ENCODE measurements at places on chromosomes 3 and 15.

- no peak for DNase-seq
Observed at GRCh38 chr3:98259707-98260106, 4.3 kb upstream of the OR5H6 start.

- DNase-seq: no peak
Observed at GRCh38 chr3:15654891-15655290, 53.3 kb downstream of the BTD start.

GRCh38 chr3:149424918-149425317 is 47.5 kb upstream of the TM4SF1 start:
- DNase-seq: no peak

GRCh38 chr3:20353286-20353685 is 167.3 kb upstream of the SGO1 start:
- DNase-seq: no peak

- no peak for DNase-seq
Observed at GRCh38 chr3:151331696-151332095, 2.3 kb upstream of the P2RY13 start.

DNA sequence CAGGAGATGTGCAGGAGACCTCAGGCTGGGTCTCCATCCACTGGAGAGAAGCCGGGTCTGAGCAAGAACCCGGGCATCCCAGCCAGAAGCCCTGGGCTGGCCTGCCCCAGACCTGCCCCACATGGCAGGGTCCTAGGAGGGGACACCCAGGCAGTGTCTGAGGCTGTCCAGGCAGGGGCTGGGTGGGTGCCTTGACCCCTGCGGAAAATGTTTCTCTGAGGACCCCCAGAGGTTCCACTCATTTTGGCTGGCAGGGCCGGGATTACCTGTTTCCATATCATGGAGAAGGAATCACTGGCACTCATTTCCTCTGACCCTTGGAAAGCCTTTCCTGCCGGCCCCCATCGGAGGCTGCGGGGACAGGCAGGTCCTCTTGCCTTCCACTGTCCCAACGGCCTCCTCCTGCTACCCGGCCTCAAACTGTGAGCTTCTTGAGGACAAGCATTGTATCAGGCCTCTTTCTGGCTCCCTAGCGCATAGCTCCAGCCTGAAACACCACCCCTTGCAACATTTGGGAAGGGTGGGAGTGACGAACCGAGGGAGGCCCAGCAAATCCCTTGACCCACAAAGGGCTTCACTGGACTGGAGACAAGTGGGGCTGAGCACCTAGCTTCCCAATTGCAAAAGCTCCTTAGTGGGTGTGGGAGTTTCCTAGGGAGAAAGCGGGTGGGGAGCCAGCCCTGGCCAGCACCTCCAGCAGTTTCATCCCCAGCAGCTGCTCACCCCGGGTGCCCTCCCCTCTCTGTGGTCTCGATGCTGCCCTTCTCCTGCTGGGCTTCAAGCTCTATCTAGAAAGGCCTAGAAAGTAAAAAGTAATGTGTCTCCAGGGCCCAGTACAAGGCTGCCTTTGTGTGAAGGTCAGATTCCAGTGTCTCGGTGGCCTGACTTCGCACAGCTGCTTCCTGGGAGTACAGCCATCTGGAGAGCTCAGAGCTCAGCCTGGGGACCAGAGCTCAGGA is 29.7 kb downstream of the ACSBG1 start:
- no peak for DNase-seq

DNA sequence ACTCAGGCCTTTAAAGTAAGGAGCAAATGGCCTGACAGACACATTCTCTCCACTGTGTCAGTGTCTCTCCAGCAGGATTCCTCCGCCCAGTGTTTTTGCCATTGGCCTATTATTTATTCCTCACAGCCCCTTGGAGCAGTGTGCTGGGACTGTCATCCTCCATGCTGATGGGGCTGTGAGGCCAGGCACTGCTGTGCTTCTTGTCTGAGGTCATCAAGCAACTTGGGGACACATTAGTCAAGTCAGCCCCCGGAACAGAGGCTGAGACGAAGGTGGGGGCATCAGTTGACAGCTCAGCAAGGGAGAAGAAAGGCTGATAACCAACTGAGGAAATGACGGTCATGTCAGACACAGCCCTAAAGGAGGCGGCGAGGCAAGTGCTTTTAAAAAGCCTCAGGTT is 67.4 kb downstream of the XXYLT1 start:
- DNase-seq: no peak

DNA sequence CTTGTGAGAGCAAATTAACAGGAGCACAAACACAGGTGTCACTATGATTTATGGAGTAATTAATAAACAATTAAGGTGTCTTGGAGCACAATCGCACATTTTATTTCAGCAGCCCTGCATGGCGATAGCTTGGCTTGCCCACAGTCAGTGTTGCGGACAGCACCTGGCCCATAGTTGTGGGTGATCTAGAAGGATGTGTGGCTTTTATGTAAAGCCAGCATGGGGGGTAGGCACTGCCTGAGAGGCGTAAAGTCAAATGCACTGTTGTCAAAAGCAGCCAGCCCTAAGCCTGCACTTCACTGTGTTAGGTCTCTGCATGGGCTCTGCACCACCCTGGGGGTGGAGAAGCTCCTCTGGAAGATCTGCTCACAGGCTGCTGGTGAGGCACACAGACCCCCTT is 177.4 kb upstream of the PPP2R3A start:
- no peak for DNase-seq

DNA sequence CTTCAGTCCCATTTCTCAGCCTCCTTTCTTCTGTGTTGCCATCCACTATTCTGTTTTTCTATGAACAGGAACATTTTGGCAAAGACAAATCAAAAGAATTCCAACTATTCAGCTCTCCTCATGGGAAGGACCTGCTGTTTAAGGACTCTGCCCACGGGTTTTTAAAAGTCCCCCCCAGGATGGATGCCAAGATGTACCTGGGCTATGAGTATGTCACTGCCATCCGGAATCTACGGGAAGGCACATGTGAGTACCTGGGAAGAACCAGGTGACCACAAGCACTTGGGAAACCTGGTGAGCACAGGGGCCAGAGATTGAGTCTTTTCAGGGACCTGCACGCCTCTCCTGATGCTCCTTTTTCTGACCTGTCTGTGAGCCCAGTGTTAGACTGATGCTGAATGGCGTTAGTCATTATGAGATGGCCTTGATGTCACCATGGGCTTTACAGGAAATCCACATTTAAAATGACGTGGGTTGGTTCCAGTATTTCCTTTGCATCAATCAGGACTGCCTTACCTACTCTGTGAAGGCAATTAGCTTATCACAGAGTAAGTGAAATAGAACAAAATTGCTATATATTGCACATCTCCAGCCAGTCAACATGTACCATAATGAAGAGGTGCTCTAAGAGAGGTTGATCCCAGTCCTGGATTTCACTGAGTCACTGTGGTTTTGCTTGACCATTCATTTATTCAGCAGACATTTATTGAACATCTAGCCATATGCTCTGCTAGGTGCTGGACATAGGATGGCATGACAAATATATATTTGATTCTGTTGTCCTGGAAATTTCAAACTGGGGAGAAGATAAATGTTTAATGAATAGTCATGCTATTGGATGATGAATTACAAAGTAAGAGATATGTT is 11.7 kb downstream of the TF start:
- DNase-seq: no peak

GRCh38 chr15:70788114-70789049 is 25.0 kb upstream of the UACA start:
- DNase-seq: no peak
